ENCODE measurements at places on chromosomes 6 and 20.

- no peak for DNase-seq
Measured at GRCh38 chr6:139757784-139758183, 383.3 kb upstream of the CITED2 start.

DNA sequence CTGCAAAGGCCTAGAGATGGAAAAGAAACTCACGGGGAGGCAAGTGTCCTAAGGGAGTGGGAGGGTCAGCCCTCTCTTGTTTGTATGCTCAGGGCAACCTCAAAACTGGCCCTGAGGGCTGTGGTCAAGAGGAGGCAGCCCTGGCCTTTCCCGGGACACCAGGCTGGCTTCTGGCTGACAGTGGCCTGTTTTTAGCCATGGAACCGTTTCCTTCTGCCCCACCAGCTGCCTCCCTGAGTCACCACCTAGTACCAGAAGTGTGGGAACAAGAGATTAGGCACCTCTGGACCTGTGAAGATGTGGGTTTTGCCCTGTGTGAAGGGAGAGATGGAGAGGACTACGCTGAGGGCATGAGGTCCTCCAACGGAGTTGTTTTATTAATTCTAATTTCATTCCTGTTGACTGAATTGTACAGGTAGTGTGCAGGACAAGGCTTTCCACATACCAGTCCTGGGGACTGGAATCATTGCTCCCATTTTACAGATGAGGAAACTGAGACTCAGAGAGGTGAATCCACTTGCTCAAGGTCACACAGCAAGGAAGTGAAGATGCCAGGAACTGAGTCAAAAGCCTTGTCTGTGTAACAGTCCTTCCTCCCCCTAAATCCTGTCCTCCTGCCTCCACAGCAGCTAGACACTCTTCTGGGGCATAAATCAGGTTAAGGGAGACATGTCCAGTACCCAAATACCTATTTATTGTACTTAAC lies 5.5 kb downstream of the FOXS1 start:
- no peak for DNase-seq

- DNase-seq: no peak
Measured at GRCh38 chr6:107460083-107460631, 793 bp upstream of the PDSS2 start.

DNA sequence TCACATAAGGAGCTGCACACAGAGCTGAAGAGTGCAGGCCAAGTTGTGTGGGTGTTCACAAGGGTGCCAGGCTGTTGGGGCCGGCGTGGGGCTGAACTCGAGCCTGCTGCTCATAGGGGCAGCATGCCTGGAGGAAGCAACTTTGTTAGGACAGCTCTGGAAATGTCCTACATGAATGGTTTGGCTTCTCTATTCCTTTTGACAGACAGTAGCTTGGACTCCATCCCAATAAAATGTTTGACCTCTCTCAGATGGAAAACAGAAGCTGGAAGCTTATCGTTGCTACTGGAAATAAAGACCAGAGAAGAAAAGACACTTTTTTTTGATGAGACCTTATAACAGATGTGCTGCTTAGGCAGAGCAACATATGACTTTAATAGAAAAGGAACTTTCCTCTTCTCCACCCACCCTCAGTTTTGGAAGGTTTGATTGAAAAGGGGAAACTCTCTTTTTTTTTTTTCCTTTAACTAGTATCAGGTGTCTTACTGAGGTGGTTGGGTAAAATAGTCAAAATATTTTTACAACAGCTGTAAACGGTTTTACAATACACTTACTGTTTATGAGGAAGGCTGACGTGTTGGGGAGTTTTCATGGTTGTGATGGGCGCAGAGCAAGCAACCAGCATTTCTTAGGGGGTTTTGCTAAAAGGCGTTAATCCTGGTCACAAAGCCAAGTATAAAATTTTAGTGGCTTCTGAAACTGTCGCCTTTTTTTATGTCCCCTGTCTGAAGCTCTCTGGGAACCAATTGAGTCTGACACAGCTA lies 80.7 kb upstream of the EEF1E1 start:
- DNase-seq: no peak

DNA sequence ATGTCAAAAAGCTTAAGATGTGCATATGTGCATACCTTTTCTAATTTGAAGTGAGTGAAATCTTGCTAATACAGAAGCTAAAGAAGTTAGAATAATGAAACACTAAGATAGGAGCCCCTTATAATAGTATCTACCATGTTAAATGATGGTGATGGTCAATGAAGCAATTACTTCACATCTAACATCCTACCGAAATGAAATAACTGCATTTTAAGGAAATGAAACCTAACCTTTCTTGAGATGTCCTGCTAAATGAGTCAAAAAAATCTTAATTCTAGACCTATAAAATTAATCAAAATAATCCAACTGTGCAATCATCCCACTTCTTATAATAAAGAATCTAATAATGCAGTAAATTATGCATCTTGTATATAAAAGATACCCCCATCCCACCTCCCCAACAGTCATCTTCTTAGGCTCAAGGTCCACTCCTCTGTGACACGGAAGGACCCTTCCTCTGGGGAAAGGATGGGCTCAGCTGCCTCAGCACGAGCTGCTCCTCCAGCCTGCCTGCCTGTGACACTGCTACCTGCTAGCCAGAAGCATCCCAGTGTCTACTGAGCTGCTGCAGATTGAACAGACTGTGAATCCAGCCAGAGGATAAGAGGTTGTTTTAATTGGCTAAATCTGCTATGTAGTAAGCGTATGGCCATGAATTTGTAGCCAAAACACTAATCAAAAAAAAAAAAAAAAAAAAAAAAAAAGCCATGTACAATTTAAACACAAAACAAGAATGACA lies 129.6 kb upstream of the BEND3 start:
- no peak for DNase-seq

GRCh38 chr20:16945619-16946018 lies 197.5 kb downstream of the OTOR start:
- DNase-seq: no peak

DNA sequence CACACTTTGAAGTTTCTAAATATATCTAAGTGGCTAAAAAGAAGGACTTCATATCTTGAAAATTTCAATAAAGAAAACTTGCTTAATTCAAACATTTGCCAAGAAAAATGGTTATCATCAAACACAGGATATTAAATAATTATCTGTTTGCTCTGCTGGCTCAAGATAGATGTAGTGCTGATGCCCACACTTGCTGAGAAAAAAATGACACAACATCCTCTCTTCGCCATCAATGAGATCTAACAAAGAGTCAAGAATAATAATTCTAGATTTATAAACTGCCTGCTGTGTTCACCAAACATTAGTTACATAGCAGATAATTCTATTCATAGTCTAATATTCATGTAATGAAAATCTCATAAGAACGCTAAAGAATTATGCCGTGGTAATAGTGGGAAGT lies 93.6 kb downstream of the EPHA7 start:
- no peak for DNase-seq

DNA sequence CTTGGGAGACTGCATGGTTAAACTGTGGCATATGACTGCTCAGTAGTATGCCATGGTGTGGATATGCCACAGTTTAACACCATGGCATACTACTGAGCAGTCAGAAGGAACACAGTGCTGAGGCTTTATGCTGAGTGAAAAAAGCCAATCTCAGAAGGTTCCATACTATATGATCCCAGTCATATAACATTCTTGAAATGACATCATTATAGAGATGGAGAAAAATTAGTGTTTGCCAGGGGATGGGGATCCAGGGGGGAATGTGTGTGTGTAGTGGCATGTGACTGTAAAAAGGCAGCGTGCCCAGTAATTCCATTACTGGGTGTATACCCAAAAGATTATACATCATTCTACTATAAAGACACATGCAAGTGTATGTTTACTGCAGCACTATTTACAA lies 85.8 kb downstream of the FOXF2 start:
- no peak for DNase-seq

DNA sequence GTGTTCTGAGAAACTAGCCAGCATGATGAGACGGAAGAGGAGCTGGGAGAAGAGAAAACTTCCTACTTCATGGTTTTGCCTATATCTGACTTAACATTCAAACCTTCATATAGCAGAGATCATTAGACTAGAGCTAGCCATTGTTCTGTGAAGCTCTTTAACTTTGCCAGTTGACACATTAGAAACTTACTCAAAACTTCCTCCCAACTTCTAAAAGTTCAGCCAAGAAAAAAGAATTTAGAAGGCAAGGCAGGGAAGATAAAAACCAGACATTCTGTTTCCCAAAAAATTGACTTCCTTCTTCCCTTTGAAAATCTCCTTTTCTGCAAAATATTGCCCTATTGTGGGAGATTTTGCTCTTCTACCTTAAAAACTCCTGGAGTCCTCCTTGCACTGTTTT lies 134.8 kb upstream of the UST start:
- no peak for DNase-seq

DNA sequence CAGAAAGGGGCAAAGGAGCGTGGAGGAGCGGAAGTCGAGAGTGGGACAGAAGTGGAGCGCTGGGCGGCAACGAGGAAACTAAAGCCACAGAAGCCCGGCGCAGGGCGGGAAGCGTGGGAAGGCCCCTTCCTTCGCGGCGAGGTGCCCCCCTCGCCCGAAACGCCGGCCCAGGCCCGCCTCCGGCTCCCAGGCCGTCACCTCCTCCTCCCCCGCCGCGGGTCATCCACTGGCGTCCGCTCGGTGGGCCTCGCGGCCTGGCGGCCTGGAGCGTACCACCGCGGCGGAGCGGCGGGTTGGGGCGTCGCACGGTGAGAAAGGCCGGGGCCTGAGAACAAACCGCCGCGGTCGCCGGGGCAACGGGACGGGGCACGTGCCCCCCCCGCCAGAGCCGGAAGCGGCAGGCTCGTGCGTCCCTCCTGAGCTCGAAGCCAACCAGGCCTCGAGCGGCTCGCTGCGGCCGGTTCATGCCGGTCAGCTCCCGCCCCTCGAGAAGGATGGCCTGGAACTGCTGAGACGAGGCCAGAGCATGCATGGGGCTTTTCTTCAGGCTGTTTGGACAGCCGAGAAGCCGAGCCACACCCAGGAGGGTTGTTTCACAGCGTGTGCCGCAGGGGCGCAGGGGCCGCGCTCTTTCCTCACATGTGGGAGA lies at the start of gene TCP11:
Gene TCP11, minus strand, starts transcription at position 333 of the 649 bp plus-strand sequence. CDS start 469 bp downstream, outside the sequence.
- DNase-seq: no peak

DNA sequence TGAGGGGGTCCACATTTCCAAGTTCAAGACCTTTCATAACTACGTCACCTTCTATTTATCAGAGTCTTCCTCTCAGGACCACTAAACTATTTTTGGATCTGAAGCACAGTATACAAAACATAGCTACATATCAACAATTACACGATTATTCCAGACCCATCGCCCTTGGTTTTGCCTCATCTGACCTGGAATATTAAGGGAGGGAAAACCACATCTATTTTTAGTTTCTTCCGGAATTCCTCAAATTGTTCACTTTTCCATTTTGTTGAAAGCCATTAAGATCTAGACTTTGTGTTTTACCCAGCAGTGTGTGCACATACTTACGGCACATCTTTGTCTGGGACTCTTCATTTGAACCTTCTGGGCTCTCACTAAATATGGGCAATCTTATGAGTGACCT lies 12.0 kb upstream of the ADGRF5 start:
- DNase-seq: no peak

DNA sequence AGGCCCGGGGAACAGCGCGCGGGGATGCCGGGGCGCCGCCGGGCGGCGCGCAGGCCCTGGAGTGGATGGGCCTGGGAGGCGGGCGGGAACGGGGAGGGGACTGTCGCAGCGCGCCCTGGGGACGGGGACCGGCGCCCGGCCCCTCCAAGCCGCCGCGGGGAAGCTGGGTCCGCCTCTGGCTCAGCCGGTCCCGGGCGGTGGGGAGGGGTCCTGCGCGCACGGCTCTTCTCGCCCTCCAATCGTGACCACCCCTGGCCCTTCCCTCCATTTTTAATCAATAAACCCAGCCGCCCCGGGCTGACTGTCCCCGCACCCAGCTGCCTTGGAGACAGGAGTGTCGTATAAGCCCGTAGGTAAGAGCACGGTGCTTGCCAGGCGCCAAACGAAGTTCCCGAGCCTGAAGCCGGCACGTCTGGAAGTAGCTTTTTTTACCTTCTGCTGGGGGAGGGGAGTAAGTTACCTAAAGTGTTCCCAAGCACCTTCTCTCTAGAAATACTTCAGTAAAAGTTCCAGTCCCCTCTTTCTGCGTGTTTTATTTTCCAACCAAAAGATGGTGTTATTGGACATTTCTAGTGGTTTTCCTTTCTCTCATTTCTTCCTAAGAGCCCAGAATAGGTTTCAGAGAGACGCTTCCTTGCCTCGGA lies 780 bp upstream of the TAF4 start:
- DNase-seq: peak; percentile 60

- DNase-seq: no peak
Measured at GRCh38 chr6:125927761-125928160, 28.8 kb upstream of the HINT3 start.

DNA sequence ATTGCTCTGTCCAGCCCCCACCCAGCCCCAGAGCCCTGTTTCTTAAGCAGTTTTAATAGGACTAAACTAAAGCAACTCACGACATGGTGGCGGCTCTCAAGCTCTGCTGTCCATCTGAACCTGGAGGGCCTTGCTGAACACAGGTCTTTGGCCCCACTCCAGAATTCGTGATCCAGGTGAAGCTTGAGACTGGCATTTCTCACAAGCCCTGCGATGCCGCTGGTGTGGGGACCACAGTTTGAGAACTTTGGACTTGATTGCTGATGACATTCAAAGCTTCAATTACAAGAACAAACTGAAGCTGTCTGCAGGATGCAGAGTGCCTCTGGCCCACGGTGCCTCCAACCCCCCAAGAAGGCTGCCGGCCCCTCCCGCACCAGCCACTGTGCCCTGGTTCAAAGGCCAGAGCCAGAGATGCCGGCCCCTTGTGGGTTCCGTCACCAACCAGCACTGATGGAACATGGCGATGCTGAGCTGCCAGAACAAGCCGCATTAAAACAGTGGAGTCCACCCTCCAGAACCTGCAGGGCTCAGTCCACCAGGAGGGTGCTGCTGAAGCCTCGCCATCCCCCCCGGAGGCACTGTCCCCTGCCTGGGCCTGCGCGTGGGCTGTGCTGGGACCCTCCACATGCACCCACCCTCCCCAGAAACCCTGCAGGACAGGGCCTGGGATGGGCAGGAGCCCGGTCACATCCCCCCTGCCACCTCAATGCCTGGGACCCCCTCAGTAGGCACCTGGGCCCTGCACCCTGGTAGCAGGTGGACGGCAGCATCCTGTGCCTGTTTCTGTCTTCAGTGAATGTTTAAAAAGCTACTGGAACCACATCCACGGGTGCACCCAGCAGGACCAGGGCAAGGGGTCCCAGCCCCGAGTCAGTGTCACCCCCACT lies 101.1 kb downstream of the PSMB1 start:
- no peak for DNase-seq

GRCh38 chr20:61560361-61560853 lies 308.3 kb downstream of the CDH4 start:
- no peak for DNase-seq

Measured in NCI-H1436 (cell line).